ENCODE measurements at places on chromosomes 7 and 10.

GRCh38 chr10:3955955-3956617 lies 171.1 kb upstream of the KLF6 start:
- no peak for DNase-seq

DNA sequence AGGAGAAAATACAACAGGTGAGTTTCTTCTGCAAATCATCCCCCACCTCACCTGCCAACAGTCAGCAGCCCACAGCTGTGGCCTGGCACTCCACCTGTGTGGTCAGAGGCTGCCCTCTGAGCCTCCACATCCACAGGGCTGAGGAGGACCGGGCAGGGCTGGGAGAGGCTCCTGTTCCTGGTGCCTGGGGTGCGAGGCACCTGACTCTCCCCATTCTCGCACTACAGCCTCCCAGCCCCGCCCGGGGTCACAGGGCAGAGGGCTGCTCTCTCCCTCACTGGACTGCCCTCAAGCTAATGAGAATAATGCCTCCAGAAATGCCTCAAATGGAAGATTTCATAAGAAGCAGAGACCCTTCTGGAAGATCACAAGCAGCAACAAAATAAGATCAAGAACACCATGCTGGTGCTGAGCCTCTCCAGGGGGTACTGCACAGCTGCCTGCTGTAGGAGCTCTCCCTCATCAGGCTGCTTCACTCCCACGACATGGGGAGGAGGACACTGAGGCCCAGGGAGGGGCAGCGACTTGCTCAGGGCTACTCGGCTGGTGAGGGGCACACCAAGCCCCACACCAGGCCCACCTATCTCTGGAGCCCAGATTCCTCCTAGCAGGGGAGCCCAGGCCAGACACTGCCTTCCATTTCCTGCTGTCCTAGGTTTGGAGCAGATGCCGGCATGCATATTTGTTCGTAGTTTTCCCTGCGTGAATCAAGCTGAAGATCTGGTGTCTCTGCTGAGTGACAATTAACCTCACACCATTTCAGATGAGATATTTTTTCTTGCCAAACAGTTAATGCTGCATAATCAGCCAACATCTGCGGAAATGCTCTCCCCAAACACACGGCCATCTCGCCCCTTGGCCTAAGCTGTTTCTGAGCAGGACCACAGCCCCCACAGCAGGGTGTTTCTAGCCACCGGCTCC lies 76.5 kb downstream of the FAM53B start:
- DNase-seq = no peak

GRCh38 chr10:29501692-29502091 lies 133.1 kb downstream of the SVIL start:
- no peak for DNase-seq

DNA sequence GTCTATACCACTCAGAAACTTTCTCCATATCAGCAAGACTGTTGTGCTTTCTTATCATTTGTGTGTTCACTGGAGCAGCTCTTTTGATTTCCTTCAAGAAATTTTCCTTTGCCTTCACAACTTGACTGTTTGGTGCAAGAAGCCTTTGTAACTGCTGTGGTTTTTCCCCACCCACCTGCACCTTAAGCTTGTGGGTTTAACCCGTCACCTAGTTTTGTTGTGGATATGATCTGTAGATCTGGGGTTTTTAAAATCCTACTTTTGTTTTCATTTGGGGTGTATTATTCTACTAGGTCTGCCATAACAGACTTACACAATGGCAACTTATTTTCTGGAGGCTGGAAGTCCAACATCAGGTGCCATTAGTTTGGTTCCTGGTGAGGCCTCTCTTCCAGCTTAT lies 30.5 kb upstream of the CHST3 start:
- no peak for DNase-seq

- DNase-seq = no peak
Measured at GRCh38 chr10:2278363-2278762, 541.0 kb upstream of the ADARB2 start.

GRCh38 chr10:89069589-89069988 lies 79.0 kb downstream of the FAS start:
- no peak for DNase-seq

GRCh38 chr10:13247784-13248183 lies 13.6 kb upstream of the UCMA start:
- no peak for DNase-seq

GRCh38 chr10:21183025-21183424 lies 285.9 kb upstream of the NEBL start:
- no peak for DNase-seq

DNA sequence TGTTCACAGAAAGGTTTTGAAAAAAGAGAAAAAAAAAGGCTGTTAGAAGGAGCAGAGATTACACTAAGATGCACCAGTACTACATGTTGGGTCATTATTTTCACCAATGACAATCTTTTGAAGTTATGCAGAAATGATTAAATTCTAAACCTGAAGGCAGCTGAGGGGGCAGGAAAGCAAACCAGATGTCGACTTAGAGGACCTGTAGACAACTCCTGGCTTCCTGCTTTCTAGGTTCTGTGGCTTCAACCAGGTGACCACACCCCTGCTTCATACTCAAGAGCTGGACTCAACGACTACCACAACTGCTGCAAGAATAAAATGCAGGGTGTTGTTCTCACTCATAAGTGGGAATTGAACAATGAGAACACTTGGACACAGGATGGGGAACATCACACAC lies 30.0 kb downstream of the MYOF start:
- DNase-seq = no peak

- DNase-seq = no peak
Measured at GRCh38 chr10:36336315-36336714, 694.2 kb upstream of the FZD8 start.

- DNase-seq = peak; percentile 21
Measured at GRCh38 chr7:126605553-126605952, 647.2 kb downstream of the GRM8 start.

GRCh38 chr7:25656581-25657026 lies 428.3 kb upstream of the NPVF start:
- no peak for DNase-seq

DNA sequence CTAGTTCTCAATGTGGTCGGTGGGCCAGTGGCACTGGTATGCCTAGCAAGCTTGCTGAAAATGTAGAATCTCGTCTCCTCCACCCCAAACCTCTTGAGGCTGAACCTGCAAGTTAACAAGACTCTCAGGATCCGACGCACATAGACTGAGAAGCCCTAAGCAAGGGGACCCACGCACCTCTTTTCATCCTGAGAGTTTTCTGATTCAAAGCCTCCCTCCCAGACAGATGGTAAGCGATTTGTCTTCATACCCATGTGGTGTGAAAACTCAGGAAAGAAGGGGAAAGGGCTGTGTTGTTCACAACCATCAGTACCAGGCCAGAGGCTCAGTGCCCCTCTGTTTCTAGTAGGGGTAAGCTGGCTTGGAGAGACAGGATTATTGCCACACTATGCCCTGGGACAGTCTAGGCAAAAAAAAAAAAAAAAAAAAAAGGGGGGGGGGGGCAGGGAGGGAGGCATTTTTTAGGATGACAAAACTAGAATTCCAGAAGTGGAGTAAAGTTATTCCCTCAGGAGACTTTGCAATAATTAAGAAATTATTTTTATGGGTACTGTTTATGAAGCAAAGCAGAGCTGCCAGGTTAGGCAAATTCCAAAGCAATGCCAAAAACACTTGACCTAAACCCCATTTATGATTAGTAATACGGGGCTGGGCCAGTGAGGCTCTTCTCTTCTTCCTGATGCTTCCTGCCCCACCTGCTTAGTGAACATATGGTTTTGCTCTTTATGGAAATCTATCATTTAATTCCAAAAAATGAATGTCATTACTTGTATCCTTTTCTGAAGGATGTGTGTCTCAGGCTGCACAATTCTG lies 117.6 kb upstream of the PDLIM1 start:
- no peak for DNase-seq
